CD4-positive, alpha-beta T cell treated with Interleukin-2 at 100 ng/mL for 4 hours (primary cell): ENCODE measurements at places on chromosomes 12 and 14.

DNA sequence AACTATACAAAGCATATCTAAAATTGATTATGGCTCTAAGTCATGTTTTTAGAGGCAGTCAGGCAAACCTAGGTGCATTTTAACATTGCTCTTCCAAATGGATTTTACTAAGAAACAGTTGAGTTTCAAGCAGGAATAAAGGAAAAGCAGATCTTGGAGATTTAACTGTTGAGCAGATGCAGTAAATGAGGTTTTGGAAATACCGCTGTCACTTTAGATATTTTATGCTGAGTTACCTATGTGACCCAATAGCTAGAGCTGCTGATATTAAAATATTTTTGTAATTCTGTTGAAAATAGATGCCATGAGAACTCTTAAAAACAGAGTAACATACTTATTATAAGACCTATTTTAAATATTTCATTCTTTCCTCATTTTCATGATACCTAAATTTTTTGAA, 181.4 kb downstream of the SYT1 start:
- no peak for DNase-seq

DNA sequence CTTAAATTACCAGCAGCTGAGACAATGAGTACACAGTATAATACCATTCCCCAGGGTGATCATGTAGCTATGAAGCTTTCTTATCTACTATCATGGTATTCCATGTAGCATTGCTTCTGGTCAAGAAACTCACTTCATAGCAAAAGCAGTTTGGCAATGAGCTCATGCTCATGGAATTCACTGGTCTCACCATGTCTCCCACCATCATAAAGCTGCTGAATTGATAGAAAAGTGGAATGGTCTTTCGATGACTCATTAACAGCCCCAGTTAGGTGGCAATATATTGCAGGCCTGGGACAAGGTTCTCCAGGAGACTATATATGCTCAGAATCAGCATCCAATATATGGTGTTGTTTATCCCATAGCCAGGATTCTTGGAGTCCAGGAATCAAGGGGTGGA, 553.7 kb downstream of the FOXG1 start:
- DNase-seq, result no peak

DNA sequence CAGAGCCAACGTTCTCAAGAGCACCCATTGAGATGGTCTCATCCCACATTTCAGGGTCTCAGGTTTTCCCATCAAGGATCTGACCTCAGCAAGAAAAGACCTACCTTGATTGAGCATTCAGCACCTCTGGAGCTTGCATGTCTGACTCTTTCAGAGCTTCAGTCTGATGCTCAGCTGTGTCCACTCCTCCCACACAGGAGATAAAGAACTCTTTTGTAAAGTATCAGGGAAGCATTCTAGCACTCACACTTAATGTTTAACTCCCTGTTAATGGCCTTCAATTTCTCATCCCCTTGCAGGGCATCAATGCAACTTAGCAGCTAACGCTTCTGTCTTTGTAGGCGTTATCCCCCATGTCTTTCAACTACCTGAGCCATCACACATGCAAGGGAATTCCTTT, 124.1 kb downstream of the GALC start:
- DNase-seq, result no peak

DNA sequence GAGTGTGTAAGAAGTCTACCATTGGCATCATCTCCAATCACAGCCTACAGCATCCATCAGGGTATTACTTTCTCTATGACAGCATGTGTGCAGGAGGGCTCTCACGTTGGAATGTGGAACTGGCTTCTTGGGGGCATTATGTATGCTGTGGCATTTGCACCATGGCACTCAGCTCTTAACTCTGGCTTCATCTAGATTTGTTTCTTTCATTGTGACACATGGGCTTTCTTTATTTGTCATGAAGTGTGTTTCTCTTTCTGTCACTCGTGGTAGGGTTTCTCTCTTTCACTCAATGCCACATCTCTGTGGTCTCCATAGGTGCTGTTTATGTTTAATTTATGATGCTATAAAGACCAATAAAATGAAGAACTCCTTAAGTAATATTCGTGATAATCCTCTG, 191.2 kb upstream of the GARIN2 start:
- no peak for DNase-seq

GRCh38 chr12:1920436-1920835, 2.0 kb upstream of the CACNA2D4 start:
- no peak for DNase-seq

DNA sequence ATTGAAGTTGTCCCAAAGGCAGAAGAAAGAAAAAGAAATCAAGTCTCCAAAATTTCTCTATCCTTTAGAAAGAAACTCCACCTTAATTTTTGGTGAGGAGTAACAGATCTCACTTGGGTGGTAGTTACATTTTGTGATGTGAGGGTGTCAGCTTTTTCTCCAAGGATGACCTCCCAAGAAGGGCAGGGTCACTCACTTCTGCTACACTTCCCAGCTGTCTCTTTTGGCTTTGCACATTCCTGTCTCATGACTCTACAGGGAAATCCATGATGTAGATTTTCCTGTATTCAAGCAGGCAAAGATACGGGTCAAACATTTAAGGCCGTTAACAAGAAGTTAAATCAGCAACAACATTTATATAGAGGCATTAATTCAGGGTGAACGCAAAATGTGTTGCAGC, 1016.4 kb downstream of the NRXN3 start:
- DNase-seq, result no peak

GRCh38 chr12:66837311-66837627, 158.4 kb upstream of the GRIP1 start:
- no peak for DNase-seq

DNA sequence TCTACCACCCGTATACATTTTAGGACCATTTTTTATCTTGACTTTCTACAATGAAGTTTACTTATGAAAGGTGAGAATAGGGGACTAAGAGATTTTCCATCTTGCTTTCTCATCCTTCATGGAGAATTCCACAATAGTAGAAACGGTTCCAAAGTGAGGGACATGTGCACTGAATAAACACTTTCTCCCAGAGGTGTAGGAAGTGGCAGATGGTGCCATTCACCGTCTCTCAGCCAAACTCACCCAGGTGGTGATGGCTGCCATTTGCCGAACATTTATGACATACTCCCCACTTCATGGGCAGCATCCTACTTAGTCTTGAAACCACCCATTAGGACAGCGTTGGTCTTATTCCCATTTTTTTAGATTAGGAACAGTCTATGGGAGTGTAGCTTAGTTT, 540.5 kb downstream of the DIO2 start:
- no peak for DNase-seq

GRCh38 chr12:4701395-4702190, 18.6 kb upstream of the GALNT8 start:
- no peak for DNase-seq

DNA sequence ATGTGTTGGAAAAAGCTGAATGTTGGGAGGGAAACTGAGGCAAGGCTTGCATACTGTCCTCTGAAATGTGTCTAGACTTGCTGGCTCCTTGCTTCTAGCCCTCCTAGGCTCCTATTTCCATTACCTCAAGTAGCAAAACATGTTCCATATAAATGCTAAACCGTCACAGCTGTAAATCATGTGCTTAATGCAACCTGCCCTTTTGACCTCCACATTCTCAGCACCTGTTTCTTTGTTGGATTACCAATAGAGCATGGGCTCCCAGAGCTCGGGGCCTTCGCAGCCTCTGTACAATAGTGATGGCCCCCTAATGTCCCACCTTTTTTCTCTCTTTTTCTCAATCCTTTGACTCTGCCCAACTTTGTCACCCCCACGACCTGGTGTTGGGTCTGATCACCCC, 23.3 kb downstream of the RERGL start:
- no peak for DNase-seq

GRCh38 chr12:117050060-117050459, 49.2 kb downstream of the TESC start:
- DNase-seq, result no peak

DNA sequence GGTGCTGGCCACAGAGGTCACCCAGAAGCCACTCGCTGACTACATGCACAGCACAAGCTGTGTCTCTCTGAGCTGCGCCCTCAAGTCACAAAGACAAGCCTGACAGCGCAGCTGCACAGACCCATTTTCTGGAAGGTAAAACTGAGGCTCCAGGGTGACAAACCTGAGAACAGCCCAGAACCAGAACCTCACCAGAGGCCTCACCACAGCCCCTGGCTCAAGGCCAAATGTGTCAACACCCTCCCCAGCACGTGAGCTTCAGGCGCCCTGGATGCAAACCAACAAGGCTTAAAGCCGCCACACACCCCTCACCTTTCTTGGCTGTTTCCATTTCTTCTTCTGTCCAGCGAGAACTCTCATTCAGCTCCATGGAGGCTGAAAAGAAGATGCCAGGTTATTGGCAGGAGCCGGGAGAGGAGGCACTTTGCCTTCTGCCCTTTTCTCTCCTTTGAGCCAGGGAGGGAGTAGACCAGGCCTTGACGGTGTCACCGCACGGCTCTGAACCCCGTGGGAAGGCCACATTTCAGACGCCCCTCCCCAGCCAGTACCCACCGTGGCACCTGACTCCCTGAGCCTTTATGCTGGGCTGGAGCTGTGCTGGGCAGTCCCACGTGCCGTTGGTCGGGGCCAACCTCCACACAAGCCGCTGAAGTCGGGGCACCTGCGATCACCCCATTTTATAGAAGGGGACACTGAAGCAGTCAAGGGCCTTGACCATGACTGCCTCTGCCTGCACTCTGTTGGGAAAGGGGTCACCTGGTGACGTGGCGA, 103.1 kb downstream of the RFLNA start:
- no peak for DNase-seq

- DNase-seq, result no peak
Measured at GRCh38 chr12:84502180-84502860, 410.3 kb downstream of the SLC6A15 start.
